Activated T-cell treated with anti-CD3 and anti-CD28 coated beads, Interleukin-2, amount 50 U/mL, for 1 hour (primary cell): ENCODE measurements at places on chromosomes 13 and 19.

DNA sequence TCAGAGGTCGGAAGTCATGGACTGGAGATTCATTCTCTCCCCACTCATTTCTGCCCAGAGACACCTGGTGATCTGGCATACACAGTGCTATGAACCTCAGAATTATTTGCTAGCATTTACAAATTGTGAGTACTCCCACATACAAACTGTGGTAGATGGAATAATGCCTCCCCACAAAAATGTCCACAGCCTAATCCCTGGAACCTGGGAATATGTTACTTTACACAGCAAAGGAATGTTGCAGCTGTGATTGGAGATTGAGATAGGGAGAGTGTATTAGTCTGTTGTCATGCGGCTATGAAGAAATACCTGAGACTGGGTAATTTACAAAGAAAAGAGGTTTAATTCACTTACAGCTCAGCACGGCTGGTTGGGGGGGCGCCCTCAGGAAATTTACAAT lies 3.1 kb upstream of the UQCRFS1 start:
- no peak for DNase-seq

DNA sequence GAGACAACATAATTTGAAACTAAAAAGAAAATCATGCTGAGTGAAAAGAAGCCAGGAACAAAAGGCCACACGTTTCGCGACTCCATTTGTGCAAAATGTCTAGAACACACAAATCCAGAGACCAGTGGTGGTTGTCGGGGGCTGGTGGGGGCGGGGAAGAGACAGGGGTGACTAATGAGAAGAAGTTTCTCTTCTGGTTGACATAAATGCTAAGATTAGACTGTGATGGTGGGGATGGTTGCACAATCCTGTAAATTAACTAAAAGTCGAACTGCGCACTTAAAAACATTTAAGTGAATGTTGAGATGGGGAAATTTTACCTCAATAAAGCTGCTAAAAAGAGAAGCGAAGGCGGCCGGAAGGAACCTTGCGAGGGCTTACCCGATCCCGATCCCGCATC lies 7.1 kb downstream of the AKAP8 start:
- DNase-seq: no peak

DNA sequence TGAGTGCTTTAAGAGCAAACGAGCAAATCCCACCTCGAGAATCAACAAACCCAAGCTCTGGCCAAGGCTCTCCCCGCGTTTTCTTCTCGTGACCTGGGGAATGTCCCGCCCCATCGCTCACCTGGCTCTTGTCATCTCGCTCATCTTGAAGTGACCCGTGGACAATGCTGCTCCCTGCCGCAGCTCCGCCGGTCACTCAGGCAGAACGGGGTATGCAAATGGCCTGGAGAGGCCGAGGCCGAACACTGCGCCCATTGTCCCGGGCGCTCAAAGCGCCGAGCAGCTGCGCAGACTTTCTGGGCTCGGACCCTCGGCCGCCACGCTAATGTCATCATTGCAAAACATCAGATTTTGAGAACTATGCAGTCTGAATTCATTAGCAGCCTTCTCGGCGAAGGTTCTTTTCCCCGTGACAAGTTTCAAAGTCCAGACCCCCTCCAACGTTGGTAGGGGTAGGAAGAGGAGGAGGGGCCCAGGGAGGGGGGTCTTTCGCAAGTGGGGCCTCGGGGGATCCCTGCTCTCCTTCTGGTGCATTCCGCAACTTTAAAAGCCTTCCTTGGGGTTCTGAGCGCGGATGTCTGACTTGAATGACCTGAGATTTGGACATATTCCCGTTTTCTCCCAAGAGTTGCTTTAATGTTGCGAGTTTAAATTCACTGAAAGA lies 39.7 kb downstream of the SOX1 start:
- no peak for DNase-seq

GRCh38 chr19:29677001-29677817 lies 11.9 kb downstream of the PLEKHF1 start:
- DNase-seq: peak; percentile 29

- peak; percentile 29 for DNase-seq
These were observed 23.5 kb downstream of the RASA3 start for GRCh38 chr13:114108894-114109293.

GRCh38 chr19:48363810-48364597 lies at the start of the genes SYNGR4 and TMEM143:
Gene SYNGR4 (plus strand): TSS chr19:48364367. CDS start chr19:48365843, 1,476 bp downstream.
Gene TMEM143 (minus strand): TSS chr19:48363940. CDS start chr19:48363920, 20 bp downstream.
- DNase-seq: peak; percentile 97

DNA sequence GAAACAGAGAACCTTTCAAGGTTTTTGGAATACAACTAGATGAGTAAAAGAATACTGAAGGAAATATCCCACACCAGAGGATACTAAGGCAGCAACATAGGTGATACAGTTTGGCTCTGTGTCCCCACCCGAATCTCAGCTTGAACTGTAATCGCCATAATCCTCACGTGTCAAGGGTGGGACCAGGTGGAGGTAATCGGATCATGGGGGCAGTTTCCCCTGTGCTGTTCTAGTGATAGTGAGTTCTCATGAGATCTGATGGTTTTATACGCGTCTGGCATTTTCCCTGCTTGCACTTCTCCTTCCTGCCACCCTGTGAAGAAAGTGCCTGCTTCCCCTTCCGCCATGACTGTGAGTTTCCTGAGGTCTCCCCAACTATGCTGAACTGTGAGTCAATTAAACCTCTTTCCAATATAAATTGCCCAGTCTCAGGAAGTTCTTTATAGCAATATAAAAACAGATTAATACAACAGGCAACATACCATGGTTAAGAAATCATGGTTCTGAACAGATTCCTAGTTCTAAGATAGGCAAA lies 97.0 kb downstream of the ABCC4 start:
- DNase-seq: no peak

DNA sequence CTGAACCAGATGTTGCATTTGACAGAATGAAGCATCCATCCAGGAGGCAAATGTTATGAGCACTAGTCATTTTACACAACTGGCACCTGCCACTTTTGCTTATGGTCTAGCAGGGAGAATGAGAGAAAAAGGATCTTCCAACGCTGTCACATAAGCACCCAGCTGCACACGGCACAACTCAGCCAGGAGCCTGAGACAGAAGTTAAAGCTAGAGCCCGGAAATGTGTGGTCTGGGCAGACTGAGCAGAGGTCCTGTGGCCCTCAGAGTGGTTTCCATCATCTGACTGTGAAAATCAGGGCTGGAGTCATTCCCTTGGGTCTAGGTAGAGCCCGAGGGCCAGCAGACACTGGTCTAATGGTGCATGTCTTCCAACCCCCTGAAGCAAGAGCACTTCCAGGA lies 78.4 kb upstream of the XPO4 start:
- no peak for DNase-seq

DNA sequence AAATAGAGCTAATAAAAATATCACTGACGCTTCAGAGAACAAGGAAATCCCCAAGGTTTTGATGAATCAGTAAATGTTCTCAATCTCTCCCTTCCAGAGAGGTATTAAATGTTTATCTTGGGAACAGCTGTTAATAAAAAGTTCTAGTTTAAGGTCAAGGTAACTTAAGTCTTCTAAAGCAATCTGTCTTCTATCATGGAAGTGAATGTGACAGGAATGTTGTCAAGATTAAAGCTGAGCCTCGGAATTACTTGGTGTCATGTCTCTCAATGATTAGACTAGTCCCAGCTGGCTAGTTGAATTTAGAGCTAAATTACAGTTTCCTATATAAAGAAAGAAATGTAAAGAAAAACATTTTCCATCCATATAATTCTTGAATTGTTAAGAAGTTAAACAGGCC lies 23.4 kb downstream of the ESD start:
- DNase-seq: no peak

DNA sequence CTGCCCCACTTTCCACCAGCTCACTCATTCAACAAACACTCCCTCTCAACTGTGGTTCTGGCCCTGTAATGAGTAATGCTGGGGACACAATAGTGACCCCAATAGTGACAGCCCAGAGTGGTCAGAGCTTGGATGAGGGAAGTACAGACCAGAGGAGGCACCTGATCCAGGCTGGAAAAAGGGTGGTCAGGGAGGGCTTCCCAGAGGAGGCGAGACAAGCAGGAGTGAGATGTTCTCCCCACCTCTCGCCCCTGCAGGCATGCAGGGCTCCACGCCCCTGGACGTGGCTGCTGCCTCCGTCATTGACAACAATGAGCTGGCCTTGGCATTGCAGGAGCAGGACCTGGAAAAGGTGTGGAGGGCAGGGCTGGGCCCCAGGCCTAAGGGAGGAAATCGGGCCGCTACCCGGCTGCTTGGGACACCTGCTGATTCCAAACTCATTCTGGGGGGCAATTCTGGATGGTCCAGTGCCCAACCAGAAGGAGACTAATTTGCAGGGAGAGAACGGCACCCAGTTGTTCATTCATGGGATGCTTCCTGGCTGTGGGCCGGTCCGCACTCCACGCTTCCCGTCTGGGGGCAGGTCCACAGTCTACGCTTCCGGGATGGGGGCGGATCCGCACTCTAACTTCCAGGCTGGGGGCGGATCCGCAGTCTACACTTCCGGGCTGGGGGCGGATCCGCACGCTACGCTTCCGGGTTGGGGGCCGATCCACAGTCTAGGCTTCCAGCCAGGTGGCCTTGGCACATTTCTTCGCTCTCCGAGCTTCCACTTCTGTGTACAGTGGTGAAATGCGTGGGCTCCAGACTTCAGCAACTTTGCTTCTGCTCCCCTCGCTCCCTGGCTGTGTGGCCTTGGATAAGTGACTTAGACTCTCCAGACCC lies 63.4 kb downstream of the RYR1 start:
- no peak for DNase-seq

DNA sequence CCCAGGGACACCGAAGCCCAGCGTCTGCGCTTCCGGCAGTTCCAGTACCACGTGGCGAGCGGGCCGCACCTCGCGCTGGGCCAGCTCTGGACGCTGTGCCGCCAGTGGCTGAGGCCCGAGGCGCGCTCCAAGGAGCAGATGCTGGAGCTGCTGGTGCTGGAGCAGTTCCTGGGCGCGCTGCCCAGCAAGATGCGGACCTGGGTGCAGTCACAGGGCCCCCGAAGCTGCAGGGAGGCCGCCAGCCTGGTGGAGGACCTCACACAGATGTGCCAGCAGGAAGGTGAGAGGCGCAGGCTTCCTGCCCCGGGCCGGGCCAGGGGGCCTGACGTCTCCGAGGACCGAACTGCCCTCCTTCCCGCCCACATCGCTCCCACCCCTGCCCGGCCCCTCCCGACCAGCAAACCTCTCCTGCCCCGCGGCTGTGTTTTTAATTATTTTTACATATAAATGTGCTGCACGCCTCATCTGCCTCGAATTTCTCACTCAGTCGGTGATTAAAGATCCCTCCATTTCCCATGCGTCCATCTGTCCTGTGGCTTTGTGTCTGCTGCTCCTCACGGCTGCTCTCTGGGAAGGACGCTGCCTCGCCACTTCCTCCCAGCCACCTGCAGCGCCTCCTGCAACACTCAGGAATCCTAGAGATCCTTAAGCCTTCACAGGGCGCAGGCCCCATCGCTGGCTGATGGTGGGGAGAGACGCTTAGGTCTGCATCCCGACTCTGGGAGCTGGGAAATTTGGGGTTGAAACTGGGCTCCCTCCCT lies 4.3 kb downstream of the ZSCAN1 start:
- no peak for DNase-seq

- DNase-seq: no peak
These were observed 32.0 kb downstream of the SLC7A9 start for GRCh38 chr19:32837531-32837930.

DNA sequence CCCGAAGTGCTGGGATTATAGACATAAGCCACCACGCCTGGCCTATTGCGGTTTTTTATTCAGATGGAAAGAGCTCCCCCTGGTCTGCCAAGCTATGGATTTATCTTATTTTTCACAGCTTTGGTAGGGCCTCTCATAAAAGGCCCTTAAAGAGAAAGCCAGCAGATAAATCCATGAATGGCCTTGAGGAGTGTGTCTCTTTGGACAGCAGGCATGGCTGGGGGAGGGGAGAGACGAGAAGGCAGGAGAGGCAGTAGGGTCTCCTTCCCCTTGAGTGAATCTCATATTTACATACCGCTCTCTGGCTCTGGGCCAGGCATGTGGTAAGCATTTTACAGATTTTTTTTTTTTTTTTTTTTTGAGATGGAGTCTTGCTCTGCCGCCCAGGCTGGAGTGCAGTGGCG lies 25.2 kb downstream of the MARK4 start:
- no peak for DNase-seq

GRCh38 chr19:16013851-16014840 lies 62.1 kb upstream of the TPM4 start:
- no peak for DNase-seq
